ENCODE measurements at places on chromosomes 2 and 18.

DNA sequence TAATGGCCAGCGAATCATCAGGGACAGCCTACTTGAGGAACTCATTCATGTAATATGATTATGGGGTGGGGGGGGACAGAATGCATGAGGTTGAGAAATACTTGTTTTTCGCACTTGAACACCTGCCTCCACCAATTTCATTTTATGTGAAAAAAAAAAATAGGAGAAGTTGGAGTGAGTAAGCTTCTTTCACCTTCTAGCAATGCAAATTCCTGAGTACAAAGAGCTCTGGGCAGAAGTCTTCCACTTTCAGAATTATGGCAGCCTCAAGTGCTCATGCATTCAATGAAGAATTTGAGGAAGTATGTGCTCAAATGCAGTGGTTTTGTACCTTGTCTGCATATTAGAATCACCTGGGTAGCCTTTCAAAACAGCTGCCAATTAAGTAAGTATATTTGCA is 40.1 kb upstream of the GPD2 start:
- DNase-seq = no peak

DNA sequence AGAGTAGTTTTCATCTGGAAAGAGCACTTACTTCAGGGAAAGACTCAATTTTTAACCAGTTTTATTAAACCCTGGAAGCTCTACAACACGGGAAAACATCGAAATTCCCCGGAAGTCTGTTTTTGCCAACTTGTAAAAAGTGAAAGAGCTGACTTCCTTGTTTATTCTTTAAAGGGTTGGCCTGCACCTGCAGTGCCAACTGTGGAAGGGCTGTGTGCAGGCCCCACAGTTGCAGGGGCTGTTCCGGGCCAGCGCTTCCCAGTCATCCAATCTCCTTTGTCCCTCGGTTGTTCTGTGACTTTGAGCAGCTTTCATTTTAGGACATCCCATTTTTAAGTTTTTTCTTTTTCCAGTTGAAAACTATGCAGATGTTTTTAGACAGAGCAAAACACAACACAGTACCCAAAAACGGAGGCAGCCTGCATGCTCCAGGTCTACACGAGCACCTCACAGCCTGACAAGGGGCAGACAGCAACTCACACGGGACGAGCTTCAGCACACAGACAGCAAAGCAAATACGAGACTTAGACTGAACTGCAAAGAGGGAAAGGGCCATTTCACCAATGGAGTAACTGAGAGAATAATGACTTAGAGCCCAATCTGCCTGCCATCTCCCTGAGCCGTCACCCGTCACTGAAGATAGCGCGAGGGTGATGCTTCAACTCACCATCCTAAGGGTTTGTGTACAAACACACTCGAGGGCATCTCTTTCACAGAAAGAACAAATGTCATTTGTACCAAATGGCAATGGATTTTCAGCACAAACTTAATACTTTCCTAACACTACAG is 70.6 kb downstream of the EMILIN2 start:
- no peak for DNase-seq

- DNase-seq = no peak
Observed at GRCh38 chr2:121065239-121065638, 219.8 kb downstream of the TFCP2L1 start.

DNA sequence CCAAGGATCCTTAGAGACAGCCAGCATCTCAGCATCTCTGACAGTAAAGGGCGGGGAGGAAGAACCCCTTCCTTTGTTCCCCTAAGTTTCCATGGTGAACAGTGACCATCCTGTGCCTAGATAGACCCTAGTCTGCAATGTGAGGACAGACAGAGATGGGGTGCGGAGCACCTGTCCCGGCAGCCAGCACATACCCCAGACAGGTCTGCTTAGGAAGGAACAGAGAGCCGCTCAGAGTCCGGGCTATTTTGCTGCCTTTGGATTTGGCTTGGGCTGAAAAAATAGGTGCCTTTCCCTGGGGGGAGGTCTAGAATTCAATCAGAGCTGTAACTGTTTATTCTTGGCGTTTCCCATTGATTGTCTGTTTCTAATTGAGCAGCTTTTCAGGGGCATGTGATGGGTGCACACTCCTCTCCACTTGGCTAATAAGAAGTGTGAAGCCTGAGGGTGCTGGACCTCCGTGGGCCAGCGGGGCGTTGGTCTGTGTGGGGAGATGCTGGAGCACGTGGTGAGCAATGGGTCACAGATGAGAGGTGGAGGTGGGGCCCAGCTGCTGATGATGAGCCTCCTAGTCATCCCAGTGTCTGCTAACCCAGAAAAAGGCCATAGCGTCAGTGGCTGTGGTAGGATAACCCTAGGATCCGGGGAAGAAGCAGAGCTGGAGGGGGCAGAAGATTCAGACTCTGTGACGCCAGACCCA is 236.8 kb downstream of the SEPTIN10 start:
- no peak for DNase-seq

- no peak for DNase-seq
Observed at GRCh38 chr2:142865924-142866323, 11.5 kb upstream of the KYNU start.

DNA sequence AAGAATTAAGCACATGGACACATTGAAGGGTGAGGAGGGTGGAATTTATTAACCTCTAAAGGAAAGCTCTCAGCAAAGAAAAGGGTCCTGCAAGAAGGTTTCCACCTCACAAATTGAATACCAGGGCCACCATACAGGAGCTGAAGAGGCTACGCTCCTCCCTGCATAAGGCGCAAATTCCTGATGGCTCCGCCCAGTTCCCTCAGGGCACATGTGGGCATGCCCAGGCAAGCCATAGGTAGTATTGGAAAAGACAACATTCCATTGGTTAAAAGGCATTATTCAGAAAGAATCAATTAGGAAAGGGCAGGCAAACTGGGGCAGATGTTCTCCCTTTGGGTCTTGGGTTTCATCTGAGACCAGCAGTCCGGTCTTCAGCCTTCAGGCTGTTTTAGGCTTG is 161.2 kb downstream of the PTPRM start:
- DNase-seq = no peak

- DNase-seq = no peak
Observed at GRCh38 chr2:95685513-95685912, 93.7 kb downstream of the TRIM43 start.

- no peak for DNase-seq
Observed at GRCh38 chr2:9768388-9768787, 74.9 kb upstream of the TAF1B start.
